PC-9 (cell line): ENCODE measurements at places on chromosomes 7 and 10. TPM values are rescaled to one million over a fixed set of nuclear protein-coding genes. Genes with fewer than 3 reads are reported as not detected.

The CNTNAP2 gene
- total RNA-seq: not detected in 2 replicates

The SAP25 gene
- 11.0 and 15.3 TPM in 2 replicates for total RNA-seq

The EBLN1 gene
- total RNA-seq: not detected in 2 replicates

The UPP1 gene
- total RNA-seq: 119 and 185 TPM in 2 replicates

The NEBL gene
- total RNA-seq: 21.9 and 22.6 TPM in 2 replicates

The CALHM1 gene
- total RNA-seq: not detected in 2 replicates
